ENCODE measurements at places on chromosomes 11 and 22.

DNA sequence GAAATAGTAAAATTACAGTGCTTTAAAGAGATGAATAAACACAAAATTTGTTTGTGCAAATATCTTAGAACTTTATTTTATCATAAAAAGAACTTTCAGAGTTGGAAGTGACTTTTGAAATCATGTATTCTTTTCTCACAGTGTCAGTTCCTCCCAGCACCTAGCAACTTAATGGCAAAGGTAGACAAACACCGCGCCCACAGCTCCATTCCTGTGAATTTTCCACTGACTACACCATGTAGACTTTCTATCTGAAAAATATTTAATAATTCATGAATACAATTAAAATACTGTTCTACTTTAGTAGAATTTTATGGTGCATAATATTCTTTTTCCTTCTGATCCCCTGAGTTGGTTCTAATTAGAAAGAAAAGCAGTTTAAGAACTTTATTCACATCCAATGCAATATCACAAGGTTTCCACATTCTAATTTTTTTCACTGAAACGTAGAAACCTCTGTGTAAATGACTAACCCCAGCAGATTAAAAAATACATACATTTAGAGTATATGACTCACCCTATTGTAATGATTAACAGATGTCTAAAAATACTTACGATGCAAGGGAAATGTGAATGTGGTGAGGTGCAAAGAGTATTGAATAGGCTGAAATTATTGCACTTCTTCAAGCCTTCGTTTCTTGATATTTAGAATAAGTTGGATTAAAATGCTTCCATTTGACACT is 218.2 kb upstream of the CCDC179 start:
- no peak for DNase-seq

- no peak for DNase-seq
Observed at GRCh38 chr11:57983191-57983590, 40.5 kb upstream of the OR9Q1 start.

DNA sequence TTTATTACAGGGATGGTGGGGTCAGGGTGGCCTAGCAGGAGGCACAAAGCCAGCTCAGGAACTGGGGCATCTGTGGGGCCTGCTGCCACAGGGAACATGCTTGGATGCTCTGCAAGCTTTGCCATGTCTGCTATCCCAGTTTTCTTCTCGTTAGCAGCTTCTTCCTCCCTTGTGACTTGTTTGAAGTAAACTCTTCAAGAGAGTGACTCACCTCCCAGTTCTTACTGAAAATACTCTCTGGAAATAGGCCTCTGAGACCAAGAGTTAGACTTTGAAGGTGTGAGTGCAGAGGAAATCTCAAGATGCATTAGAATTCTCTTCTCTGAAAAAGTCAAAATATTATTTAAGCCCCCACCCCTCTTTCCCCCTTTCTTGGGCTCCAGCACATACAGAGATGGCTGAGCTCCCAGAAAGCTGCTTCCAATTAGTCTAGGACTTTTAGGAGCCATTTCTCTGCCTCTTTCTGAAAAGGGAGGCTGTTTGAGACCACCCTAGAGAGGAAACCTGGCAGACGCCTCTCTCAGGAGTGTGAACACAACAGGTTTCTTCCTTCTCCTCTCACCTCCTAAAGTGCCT is 15.1 kb downstream of the CWC15 start:
- DNase-seq = no peak

DNA sequence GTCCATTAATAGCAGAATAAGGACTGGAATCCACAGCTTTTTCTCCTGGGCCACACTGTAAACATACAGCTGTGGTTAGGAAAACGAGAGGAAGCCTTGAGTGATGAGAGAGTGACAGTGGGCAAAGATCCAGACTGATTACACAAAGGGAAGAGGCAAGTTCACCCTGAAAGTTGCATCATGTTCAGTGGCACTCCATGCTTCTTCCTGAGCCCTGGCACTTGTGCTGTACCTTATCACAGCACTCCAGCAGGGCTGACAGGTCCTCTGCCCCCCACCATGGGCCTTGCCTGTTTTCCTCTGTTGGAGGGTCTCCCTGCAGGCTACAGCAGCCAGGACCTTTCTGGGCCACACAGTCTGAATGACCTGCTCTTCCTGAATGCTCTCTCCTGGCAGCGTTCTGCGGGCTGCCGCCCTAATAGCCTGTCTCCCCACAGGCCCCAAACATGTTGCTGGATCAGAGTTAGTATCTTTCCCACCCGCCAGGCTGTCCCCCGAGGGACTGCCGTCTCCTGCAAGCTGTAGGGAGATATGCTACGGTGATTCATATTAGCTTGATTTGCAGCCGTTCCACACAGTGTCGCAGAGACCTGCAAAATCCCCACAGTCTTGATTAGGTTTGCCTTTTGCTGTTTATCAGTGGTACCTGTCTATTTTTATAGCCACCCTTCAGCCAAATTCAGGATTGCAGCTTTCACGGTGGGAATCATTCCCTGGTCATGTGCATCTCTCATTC is 60.2 kb downstream of the NTM start:
- DNase-seq = no peak

DNA sequence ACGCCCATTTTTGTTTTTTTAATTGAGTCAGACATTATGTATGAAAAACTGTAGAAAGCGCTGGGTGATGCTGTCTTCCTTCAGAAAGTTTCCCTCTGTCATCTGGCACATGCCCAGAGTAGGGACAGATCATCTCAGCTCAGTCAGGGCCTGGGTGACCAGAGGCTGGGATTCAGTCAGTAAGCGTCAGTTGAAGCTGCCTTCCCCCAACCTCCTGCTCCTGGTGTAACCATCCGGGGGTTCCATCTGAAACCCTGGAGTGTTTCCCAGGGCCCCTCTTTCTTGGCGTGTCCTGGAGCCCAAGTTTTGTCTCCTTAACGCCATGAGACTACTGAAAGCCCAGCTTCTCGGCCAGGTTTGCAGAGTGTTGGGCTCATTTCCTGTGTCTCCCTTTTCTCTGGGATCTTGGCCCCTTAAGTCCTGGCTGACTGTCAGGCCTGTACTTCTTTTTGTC is 10.7 kb downstream of the PPFIA1 start:
- no peak for DNase-seq

GRCh38 chr11:126841999-126842398 is 158.6 kb downstream of the KIRREL3 start:
- no peak for DNase-seq

- DNase-seq = no peak
Observed at GRCh38 chr22:40621309-40622151, 15.0 kb downstream of the MRTFA start.

DNA sequence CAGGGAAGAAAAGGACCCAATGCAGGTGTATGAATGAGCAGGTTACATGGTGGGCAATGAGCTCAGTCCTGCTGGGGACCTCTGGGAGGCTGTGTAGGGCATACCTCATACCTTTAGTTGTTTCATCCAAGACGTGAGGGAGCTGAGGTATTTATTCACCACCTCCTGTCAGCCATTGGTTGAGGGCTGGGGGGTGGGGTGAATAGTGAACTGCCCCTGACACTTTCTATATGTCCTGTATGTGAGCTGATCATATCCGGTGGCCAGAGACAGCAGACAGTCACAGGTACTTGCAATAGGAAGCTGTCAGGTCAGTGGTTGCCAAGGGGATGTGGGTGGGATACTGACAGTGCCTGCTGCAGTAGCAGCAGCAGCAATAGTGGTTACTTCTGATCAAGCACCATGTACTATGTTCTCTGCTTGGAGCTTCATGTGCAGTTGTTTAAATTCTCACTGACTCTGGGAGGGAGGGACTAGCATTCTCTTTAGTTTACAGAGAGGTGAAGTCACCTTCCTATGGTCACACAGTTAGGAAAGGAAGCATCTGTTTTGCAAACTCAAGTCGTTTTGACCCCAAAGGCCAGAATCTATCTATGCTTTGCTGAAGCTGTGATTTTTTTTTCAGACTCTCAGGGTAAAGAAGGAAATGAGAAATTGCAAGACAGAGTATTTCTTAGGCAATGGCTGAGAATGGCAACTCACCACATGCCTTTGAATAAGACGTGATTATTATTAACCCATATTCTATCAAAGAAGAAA is 54.0 kb downstream of the MIAT start:
- DNase-seq = no peak

GRCh38 chr11:119699227-119699626 is 29.8 kb downstream of the NECTIN1 start:
- DNase-seq = no peak

- DNase-seq = no peak
Observed at GRCh38 chr11:85394283-85394682, 232.9 kb downstream of the DLG2 start.

- DNase-seq = no peak
Observed at GRCh38 chr11:10350334-10350733, 45.5 kb downstream of the ADM start.

GRCh38 chr11:111540937-111541253 is 375 bp downstream of the LAYN start:
- DNase-seq = no peak

GRCh38 chr11:27934830-27935145 is 173.2 kb downstream of the KIF18A start:
- DNase-seq = no peak
